ENCODE measurements at places on chromosomes 2 and 18. TPM values are rescaled to one million over a fixed set of nuclear protein-coding genes. Genes with fewer than 3 reads are reported as not detected.

TLK1 gene
- 10.7 TPM for total RNA-seq

DNA sequence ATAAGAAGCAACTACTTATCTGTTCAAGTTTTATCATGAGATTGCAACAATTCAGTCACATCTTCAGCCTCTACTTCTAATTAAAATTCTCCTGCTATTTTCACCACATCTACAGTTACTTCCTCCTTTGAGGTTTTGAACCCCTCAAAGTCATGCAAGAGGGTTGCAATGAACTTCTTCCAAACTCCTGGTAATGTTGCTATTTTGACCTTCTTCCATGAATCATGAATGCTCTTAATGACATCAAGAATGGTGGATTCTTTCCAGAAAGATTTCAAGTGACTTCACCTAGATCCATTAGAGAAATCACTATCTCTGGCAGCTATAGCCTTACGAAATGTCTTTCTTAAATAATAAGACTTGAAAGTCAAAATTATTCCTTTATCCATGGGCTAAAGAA, 1052.8 kb upstream of the NRXN1 start:
- DNase-seq = no peak

DNA sequence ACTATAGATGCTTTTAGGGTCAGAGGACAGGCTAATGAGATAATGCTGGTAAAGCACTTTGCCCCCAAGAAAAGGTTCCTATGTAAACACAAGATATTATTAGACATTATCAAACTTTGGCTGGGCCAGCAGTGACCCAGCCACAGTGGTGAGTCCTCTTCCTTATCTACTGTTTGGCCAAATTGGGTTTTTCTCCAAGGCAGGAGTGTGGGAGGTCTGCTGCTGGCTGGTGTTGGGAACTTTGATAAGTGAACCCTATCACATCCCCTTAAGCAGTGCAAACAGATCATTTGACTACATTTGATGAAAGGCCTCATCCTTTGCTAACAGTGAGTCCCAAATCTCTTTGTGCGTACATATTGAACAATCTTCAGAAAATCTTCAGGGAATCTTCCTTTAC, 16.2 kb downstream of the FZD7 start:
- no peak for DNase-seq

- DNase-seq = no peak
Measured at GRCh38 chr2:72415241-72415661, 267.6 kb upstream of the CYP26B1 start.

GRCh38 chr2:59184276-59185020, 943.3 kb upstream of the FANCL start:
- no peak for DNase-seq

DNA sequence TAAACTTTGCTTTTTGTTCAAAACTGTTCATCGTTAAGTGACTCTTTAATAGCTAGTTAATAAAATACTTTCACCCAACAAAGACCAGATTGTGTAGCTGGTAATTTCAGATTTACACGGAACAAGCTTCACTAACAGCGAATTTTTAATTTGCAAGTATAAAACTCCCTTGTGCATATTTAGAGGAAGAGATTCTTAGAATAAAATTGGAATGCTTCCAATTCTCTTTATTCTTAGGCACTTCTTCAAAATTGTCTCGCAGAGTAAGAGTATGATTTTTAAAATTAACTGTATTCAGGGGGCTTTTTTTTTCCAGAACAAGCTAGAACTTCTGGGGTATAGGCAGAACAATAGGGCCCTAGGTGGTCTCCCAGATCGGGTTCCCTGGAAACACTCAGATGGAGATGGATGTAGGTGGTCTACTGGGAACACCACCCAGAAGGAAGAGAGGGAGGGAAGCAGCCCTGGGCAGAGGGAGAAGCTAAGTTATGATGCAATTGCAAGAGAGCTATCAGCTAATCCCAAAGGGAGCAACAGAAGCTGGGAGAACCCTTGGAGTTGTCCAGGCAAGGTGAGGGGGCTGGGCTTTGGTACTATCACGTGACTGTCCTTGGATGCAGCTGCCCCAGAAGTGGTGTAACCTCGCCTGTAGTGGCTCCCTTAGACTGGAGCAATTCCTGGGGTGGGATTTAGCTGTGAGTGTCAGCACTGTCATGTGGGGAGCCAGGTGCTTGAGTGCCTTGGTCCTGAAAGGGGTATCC, 151.7 kb upstream of the ASB18 start:
- DNase-seq = no peak

GRCh38 chr2:231803501-231804138, 17.4 kb downstream of the COPS7B start:
- DNase-seq = no peak
